IPS DF 19.7 (cell line): ENCODE measurements at places on chromosomes 3 and 15.

DNA sequence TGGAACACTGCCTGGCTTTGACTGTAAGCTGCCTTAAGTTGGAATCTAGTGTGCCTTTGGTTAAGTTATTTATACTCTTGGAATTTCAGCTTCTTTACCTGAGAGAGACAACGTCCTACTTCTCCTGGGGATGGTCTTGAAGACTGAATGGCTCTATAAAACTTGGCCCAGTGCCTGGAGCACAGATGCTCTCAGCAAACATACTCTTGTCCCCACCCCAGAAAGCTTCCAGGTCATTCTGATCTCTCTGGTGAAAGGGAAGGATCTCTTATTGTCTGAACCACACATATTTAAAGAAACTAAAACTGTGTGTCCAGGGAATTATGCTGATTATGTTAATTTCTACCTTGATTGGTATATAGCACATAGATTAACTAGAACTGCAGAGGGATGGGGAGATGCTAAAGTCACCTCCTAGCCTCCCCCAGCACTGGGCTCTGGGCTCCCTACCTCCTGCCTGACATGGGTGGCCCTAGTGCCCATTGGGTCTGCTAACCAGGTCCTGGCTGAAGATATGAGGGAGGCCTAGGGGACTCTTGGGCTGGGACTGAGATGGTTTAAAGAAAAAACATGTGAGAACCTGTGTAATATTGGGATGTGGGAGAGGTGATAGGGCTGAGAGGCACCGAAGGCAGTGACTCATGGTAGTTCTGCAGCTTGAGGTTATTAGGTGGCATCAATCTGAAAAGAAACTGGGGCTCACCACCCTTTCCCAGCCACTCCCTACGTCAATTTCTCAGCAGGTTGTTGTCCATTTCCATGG lies 171.0 kb downstream of the RPLP1 start:
- no peak for DNase-seq

- DNase-seq, result no peak
Observed at GRCh38 chr15:43189296-43189695, 4.1 kb downstream of the CCNDBP1 start.

DNA sequence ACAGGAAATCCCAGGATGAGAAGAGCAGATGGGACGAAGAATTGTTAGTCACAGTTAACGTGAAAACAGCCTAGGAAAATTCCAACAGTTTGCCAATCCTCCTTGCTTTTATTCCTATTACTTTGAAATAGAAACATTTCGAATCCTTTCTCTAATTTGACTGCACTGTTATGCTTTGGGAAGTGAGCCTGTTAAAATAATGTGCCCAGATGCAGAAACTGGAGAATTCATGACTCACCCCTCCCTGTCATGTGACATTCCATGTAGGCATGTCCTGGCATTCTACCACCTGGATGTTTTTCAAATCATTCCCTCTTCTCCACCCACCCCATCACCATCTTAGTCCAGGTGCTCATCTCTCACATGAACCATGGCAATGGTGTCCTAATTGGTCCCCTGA lies 107.3 kb downstream of the MINAR1 start:
- DNase-seq, result no peak

DNA sequence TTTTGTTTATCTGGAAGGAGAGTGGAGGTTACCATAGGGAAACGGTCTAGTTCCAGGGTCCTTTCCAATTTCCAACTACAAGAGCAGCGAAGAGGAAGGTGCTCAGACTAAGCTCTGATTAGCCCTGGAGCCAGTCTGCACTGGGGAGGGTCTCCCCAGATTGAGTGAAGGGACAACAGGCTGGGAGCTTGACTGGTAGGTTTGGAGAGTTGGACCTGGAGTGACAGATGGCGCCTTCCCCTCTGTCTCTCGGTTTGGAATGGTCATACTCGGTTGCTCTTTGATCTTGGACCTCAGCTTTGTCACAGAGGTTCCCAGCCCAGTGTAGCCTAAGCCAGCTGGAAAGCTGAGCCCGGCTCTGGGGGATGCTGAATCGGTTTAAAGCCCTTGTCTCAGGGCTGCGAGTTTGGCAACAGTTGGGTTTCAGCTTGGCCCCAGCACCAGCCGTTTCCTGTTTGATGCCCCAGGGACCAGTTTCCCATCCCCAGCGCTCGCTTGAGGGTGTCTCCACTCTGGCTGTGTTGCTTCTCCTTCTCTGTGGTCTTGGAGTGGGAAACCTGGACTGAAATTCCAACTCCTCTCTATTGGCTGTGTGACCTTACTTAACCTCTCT lies 53.1 kb upstream of the ULK4 start:
- no peak for DNase-seq

DNA sequence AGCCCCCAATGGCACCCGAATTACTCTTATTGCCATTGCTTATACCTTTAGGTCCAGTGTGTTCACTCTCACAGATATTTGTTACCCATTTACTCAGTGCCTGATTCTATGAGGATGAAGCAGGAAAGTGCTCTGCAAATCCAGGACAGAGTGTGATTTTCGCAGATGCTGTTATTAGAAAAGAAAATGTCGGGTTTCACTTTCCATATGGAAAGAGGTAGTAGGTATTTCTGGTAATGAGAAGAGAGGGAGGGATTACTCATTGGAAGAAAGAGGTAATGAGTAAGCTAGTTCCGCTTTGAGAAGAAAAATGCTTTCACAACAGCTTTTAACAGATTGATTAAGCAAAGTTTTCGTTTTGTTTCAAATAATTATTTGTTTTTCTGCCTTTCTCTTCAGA lies 336.3 kb upstream of the CFAP20DC start:
- no peak for DNase-seq

GRCh38 chr15:50929062-50929461 lies 20.6 kb downstream of the AP4E1 start:
- no peak for DNase-seq

- DNase-seq, result no peak
Observed at GRCh38 chr3:12188681-12189287, 30.1 kb upstream of the TIMP4 start.

- no peak for DNase-seq
Observed at GRCh38 chr15:42286445-42287029, 13.3 kb upstream of the TMEM87A start.

DNA sequence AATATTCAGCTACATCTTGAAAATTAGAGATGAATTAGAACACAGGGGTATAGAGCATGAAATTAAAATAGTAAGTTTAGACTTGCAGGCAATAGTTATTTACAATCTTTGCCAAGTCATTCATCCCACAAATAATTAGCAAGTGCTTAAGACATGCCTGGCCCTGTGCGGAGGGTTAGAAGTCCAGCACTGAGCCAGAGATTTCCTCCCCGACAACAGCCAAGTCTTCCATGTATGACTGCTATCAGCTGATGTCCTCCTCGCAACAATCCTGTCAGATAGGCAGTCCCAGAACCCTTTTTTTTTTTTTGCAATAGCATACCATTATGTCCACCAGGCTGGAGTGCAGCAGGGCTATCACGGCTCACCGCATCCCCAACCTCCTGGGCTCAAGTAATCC lies 14.6 kb downstream of the SIN3A start:
- no peak for DNase-seq

DNA sequence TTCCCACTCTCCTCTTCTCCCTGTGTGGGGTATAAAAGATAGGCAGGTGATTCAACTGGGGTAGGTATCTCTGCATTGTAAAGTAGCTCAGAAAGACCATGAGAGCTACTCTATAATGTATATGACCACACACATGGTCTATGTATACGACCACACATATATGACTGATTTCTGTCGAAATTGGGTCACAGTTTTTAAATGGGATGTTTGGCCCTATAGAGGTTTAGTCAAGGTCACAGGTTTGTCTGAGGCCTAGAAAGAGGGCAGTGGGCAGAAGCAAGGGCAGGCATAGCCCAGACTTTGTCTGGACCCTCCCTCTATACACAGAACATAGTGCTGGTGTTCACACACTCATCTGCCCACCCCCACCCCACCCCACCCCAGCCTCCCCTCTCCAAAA lies 4.4 kb downstream of the LAMP3 start:
- DNase-seq, result no peak

- DNase-seq, result no peak
Observed at GRCh38 chr3:105798381-105798934, 70.4 kb downstream of the CBLB start.

DNA sequence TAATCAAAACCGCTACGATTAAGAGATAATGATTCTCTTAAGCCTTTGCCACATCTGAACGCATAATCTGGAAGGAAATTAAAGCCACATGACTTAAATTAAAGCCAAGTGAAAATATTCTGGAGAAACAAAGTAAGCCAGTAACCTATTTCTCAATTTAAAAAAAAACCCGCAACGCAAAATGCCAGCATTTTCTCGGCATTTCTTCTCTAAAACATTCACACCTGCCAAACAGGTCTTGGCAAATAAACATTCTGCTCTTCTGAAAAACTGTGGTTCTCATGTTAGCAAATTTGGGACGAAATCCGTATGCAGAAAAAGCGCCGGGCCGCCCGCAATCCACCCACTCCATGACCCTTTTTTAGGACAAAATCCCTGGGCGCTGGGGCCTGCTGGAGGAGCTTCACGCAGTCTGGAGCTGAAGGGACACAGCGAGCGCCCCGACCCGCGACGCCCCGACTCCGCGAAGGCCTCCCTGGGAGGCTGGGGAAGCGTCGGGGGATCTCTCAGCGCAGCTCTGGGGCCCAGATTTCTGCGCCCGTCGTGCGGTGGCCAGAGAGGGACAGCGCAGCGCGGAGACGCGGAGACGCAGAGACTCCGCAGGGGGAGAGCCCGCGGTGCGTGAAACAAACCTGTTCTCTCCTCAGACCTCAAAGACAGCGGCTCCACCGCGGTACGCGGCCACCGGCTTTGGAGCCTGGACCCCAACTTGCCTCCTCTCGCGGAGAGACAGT lies 471 bp downstream of the NKIRAS1 start:
- DNase-seq, result no peak

GRCh38 chr3:98070840-98071239 lies 16.1 kb upstream of the OR5AC2 start:
- DNase-seq, result no peak

GRCh38 chr3:184756151-184757021 lies 44.5 kb upstream of the MAGEF1 start:
- DNase-seq, result no peak

- no peak for DNase-seq
Observed at GRCh38 chr3:169349622-169349942, 313.9 kb downstream of the MECOM start.

DNA sequence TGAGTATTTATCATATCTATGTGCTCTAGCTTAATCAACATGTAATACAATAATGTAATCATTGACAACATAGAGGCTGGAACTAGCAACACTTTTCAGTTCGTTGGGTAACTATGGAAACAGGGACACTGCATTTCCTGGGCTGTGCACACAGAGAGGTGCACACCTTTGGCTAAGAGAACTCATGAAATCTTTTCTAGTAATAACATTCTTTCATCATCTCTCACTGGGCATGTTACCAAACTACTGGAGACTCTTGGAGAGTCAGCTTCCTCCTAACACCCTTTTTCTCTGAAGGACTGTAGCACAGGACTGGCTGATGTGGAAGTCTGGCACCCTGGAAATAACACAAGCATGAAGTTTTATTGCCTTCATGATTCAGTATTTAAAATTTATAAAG lies 135.6 kb downstream of the KCNMB2 start:
- DNase-seq, result no peak

DNA sequence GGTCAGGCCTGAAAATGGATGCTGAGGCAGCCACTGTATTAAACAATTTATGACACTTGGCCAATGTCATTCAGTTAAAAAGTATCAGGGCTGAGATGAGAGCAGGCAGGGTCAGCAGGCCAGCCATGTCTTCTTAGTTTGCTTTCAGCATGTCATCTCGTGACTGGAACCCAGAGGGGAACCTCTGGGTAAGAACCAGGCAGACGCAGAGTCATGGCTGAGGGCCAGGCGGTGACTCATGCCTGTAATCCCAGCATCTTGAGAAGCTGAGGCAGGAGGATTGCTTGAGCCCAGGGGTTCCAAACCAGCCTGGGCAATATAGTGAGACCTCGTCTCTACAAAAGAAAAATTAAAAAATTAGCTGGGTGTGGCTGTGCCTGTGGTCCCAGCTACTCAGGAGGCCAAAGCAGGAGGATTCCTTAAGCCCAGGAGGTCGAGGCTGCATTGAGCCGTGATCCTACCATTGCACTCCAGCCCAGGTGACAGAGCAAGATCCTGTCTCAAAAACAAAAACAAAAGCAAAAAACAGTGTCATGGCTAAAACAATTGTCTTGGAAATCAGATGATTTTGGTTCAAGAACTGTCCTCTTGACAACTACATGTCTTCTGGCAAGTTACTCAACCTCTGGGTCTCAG lies 11.7 kb downstream of the BCL2L10 start:
- no peak for DNase-seq

GRCh38 chr3:15291589-15292541 lies 40.5 kb downstream of the SH3BP5 start:
- no peak for DNase-seq

DNA sequence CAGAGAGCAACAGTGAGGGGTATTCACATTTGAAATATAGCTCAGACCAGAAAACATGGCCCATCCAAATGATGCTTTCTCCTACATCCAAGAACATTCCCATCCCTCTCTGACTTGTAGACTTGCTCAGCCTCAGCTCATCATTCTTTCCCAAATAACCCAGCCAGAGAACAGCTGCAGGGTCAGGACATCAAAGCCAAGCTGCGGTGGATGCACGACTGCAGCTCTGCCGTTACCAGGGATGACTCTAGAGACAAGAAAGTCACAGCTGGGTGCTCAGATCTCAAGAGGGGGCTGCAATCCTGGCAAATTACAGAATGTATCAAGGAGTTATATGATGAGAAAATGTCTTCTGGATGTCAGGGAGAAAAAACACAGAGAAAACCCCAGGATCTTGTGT lies 944.3 kb downstream of the NTRK3 start:
- DNase-seq, result no peak

GRCh38 chr3:187773233-187774184 lies 28.2 kb upstream of the BCL6 start:
- DNase-seq, result no peak

GRCh38 chr15:96345560-96346399 lies 15.3 kb downstream of the NR2F2 start:
- no peak for DNase-seq

GRCh38 chr3:64650715-64651114 lies 37.1 kb downstream of the ADAMTS9 start:
- DNase-seq, result no peak

- no peak for DNase-seq
Observed at GRCh38 chr3:130787422-130788068, 40.9 kb upstream of the PIK3R4 start.

GRCh38 chr15:66822576-66822975 lies 120.5 kb downstream of the SMAD6 start:
- DNase-seq, result no peak

GRCh38 chr3:178455946-178456345 lies 80.3 kb upstream of the KCNMB2 start:
- DNase-seq, result no peak

GRCh38 chr15:96792216-96792615 lies 461.7 kb downstream of the NR2F2 start:
- no peak for DNase-seq

- no peak for DNase-seq
Observed at GRCh38 chr3:161317077-161317476, 54.2 kb downstream of the SPTSSB start.

DNA sequence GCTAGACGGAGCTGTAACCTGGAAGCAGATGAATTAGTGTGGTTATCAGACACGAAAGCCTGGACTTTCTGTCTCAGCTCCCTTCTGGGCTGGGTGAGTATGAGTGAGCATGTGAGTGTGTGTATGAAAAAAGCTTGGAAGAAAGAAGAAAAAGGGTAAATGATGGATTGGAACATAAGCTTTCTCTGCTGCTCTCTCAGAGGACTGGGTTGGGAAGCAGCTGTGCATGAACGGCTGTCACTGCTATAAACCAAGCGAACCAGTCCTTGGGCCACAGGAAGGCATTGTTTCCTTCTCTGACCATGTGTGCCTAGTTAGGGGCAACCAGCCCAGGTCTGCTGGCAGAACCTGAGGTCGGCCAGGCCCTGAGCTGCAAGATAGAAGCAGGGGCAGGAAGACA lies 37.0 kb downstream of the UMPS start:
- no peak for DNase-seq
